Peyer's patch (tissue), 4 donors: ENCODE measurements at places on chromosomes 12 and 14.
A peak's percentile ranks its signal among the peaks of the same experiment; 100 is the strongest.

DNA sequence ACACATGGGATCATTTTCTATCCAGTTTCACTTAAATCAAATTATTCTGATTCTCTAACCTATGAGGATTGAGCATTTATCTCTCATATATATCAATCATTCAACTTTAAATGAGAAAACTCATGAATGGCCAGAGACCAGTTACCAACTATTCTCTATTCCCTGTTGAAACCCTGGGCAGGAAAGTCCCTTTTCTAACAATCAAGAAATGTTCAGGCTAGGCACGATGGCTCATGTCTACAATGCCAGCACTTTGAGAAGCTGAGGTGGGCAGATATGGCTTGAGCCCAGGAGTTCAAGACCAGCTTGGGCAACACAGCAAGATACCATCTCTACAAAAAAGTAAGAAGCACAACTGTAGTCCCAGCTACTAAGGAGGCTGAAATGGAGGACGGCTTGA, 18.0 kb downstream of the FMNL3 start:
- DNase-seq, result no peak

DNA sequence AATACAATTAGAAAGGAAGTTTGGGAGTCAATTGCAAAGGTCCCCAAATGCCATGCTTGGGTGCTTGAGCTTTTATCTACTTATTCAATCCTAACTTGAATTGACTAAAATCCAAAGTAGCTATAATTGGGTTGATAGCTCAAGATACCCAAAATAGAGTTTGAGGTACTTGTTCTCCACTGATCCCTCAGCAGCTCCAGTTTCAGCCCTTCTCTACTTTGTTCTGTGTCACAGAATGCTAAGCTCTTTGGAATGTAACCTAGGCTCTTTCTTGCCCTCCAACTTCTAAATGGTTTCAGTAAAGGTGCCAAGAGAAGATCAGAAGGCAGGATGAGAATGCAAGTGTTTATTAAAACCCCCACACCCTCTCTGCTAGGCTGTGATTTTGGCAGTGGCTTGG, 251.4 kb upstream of the CLEC14A start:
- no peak for DNase-seq

DNA sequence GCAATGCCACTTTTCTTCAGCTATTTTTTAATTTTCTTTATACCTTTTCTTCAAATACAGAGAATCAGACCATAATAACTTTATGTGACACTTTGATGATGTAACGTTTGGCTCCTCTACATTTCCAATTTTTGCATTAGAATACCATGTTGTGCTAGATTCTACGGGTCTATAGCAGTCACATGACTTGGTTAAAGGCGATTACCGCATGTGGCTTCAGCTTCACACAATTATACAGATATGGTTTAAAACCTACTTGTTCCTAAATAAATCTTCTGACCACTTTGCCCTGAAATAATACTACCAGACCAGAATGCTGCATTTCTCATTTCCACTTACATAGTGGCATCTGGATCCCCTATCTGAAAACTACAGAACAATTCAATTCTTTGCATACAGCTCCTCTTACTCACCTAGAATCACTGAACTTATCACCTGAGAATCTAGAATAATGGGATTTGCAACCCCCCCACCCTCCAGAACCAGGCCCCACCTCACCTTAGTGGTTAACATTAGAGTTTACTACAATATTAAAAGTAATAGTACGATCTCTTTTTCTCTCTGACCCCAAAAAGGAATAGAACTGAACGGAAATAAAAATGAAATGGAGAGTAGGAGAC, 1.3 kb downstream of the MAX start:
- no peak for DNase-seq

DNA sequence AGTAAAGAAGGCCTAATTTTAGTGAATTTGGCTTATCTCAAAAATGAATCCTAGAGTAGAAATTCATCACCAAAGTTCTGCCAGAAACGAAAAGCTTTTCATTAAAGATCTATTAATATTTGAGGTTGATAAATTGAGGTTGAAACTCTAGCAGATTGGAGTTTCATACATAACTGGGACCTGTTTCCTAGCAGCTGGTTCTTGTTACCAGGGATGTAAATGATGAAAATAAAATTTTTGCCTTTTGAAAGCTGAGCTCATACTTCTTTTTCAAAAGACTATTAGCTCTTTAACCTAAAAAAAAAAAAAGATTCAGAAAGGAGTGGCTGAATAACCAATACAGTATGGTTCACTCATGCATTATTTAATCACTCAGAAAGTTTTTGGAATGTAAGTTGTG, 98.3 kb downstream of the PTGER2 start:
- DNase-seq, result no peak

DNA sequence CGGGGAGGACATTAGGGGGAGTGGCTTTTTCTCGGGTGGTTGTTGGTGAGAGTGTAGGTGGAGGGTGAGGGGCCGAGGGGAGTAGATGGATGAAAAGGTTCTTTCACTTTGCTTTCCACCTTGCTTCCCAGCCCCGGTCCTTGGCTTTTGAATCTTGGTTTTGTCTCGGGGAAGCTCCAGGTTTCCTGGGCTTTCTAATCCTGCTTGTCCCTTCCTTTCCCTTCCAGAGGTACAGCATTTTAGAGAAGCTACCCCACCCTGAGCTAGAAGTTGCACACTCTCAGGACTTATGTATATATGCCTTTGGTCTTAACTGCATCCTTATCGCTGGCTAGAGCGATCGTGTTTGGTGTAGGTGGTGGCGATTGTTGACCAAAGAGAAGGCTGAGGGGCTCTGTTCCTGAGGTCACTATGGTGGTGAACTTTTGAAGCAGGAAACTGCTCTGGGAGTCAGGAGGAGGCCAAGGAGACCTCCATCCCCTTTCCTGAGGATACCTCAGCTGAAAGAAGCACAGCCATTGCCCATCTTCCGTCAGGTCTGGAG, 862 bp downstream of the PIP4K2C start:
- no peak for DNase-seq

DNA sequence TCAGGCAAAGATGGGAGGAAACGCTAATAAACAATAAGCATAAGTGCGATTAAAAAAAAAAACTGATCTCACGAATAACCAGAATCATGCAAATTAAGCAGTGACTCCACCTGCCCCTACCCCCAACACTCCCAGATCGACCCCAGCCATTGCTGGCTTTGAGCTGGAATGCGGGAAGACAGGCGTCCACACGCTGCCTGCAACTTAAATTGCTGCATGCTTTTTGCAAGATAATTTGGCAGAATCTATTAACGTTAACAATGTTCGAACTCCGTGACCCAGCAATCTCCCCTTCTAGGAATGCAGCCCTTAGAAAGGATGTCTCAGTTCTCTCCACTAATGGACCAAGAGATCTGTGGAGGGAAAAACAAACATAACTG, 935 bp upstream of the CKB start:
- no peak for DNase-seq

- no peak for DNase-seq
Observed at GRCh38 chr12:120249875-120250795, 15.4 kb downstream of the PXN start.

DNA sequence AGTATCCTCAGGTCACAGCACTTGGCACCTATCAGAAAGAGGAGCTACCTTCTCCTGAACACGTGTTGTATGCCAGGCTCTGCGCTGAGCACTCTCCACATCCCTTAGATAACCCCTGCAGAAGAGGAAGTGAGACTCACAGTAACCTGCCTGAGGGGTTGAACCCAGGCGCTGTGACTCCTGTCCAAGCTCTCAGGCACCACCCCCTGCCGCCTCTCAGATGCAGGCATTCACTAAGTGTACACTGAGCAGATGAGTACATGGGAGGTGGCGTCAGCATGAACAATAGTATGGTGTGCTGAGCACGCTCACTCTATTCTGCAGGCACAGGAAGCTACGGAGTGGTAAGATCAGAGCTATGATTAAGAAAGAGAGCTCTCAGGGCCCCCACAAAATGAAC, 21.0 kb upstream of the RIC8B start:
- DNase-seq, result peak; percentile 75

GRCh38 chr12:92732216-92732615, 29.4 kb downstream of the PLEKHG7 start:
- no peak for DNase-seq

GRCh38 chr14:55884819-55885218, 233.4 kb upstream of the PELI2 start:
- DNase-seq, result no peak

DNA sequence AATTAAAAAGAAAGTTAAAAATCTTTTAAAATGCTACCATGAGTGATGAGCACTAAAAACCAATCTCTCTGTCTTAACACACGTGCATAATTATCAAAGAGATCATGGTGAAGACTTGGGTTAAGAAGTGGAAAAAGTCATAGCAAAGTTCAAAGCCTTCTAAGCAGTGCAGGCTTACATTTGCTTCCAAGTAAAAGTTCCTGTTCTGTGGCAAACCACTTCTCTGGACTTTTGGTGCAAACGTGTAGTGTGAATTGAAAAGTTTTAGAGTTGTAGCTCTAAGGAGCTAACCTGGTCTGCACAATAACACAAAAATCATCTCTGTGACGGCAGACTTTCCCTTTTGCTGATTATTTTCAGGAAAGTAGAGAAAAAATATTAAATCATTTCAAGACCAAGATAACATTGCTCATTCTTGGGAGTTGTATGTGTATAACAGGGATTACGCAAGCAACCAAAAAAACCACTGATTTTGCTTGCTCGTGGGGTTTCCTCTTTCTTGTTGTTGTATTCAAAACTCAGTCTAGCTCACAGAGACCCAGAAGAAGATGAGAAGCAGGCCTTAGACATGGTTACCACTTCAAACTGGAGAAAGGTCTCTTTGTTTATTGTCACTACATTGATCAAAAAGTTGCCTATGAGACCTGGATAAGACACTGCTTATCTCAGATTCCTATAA, 2.3 kb upstream of the GLIPR1 start:
- no peak for DNase-seq

DNA sequence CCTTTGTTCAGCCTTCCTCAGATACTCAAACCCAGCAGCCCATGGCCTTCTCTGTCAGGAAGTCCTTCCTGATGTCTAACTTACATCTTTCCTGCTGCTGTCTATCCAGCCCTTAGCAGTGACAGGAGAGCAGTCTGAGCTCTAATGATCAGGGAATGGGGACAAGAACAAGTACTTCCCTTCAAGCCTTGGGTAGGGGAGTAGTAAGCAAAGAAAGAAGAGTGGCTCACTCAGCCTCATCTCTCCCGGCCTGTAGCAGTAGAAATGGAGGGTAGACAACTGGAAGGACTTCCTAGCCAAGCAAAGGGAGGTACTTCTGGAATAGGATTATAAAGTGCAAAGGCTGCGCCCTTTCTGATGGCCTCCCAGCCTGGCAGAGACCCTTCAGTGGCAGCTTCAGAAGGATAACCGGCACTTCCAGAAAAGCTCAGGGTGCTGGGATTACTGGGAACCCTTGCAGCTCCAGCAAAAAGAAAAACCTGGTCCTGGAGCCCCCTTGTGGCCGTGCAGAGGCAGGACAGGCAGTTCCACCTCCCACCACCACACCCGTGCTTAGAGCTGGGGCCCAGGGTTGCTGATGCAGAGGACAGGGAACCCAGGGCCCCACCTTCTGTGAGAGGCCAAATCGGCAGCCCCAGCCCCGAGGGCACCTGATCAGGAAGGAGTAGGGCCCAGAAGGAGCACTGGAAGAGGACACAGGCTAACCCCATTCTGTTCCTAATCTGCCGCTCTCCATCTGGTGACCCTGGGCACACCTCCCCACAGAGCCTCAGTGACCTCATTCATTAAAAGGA, 12.4 kb upstream of the SMUG1 start:
- DNase-seq, result peak; percentile 77

DNA sequence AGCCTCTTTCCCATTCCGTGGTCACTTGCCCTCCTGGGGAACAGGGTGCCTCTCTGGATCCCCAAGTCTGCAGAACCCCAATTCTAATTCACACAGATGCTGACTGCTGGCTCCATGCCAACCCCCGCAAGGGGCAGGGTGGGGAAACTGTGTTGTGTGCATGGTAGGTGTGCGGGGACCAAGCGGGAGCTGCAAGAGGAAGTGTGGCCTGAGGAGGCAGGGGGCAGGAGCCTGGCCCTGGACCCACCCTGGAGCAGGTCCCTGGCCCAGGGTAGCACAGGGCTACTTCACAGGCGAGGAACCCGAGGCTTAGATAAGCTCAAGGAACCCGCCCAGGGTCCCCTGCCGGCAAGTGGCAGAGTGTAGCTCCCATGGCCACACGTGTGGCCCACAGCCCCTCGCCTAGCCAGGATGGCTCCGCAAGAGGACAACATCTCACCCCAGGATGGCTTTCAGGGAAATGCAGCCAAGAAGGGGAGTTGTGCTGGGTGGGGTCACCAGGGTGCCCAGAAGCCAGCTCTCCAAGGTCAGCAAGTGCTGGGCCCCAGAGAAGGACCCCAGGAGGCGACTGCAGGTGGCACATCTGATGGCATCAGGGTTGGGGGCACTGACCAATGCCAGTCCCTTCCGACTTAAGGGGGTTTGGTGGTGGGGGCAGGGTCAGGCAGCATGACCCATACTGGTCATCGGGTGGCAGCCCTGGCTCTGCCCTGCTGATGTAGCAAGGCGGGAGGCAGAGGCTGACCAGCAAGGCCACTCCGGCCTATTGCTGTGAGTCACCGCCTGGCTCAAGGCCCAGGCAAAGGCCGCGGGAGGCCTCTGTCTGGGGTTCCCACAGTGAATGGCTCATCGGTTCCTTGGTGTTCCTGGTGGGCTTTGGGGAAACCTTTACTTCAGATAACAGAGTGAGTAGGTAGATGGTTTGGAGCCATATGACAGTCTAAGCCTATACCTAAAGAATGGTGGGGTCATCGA, 37.3 kb upstream of the EML1 start:
- DNase-seq, result peak; percentile 58

GRCh38 chr14:89563471-89563870, 146.4 kb upstream of the FOXN3 start:
- DNase-seq, result no peak

DNA sequence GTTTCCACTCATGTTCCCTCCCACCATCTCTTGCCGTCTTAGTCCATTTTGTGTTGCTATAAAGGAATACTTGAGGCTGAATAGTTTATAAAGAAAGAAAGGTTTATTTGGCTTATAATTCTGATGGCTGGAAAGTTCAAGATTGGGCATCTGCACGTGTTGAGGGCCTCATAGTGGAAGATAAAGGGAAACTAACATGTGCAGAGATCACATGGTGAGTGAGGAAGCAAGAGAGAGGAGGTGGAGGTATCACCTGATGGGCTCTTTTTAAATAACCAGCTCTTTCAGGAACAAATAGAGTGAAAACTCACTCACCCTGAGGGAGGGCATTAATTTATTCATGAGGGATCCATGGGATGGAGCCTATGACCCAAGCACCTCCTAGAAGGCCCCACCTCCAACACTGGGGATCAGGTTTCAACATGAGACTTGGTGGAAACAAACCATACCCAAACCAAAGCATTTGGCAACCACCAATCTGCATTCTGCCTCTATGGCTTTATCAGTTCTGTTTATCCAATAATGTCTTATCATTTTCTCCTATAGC, 29.5 kb downstream of the MYO1H start:
- DNase-seq, result no peak

DNA sequence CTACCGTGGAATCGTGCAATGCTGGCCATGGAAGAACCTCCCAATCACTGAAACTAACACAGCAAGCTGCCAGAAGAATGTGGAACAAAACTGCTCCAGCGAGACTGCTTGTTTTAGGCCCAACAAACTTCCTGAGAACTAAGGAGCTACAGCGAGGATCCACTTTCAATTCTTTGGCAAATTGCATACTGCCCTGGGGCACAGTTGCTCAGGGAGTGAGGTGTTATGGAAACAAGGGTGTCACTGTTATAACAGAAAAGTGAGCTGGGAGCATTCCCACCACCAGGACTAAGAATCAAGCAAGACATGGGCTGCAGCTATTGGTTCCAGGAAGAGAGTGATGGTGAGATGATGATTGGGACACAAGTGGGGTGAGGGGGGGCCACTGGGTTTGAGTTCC, 1606.1 kb upstream of the FLRT2 start:
- no peak for DNase-seq

- no peak for DNase-seq
Observed at GRCh38 chr14:50530794-50531365, 1.5 kb downstream of the MAP4K5 start.
